ENCODE measurements at places on chromosomes 1 and 21.

DNA sequence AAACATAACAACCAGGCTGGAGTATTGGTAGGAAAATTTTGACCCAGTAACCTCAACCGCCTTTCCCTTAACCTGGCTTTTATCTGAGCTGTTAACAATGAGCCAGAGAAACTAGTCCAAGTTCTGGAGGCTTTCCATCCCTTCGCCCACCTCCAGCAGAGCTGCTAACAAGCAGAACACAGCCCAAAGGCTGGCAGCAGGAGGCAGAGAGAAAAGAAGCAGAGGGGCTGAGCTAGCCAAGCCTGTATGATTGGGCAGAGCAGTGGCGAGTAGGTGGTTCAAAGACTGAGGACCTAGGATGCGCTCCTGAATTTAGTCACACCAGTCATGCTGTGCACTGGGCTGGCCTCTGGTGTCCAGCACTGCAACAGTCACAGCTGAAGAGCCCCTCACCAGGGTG lies 123.0 kb downstream of the TNR start:
- no peak for DNase-seq

DNA sequence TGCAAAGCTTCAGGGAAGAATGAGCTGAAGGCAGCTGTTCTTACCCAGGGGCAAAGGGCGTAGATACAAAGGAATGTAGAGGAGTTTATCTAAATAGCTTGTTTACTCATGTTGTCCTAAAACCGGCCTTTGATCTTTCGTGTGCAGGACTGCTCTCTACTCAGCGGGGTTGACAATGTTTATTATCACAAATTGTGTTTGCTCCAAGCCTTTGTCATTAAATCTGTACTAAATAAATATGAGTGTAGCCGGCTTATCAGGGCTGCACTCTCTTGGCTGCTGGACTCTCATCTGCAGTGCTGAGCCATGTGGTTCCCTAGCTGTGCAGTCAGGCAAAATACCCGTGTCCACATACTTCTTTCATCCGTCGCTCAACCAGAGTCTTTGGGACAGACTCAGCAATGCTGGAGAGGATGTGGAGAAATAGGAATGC lies 199.0 kb downstream of the LBR start:
- no peak for DNase-seq

DNA sequence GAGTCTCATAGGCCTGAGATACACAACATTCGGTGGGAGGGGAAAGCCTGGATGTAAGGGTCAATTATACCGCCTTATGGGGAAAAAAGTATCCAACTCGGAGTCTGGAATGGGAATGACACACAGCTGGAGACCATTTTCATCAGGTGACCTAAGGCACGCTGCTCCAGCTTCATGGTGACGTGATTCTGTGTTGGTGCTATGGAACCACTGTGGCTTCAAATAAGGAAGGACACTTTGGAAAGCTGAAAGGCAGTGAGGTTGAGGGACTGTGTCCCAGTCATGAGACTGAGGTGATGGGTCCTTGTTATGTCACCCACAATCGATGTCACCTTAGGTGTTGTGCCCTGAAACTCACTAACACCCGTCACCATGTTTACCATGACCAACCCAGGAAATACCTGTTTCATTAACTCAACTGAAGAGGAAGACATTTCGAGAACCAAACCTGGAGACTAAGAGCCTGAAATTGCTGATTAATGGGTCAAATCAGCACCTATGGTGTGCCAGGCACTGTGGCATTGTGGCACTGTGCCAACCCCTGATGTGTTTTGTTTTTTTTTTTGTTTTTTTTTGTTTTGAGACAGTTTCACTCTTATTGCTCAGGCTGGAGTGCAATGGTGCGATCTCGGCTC lies 54.5 kb downstream of the IRF2BP2 start:
- no peak for DNase-seq

DNA sequence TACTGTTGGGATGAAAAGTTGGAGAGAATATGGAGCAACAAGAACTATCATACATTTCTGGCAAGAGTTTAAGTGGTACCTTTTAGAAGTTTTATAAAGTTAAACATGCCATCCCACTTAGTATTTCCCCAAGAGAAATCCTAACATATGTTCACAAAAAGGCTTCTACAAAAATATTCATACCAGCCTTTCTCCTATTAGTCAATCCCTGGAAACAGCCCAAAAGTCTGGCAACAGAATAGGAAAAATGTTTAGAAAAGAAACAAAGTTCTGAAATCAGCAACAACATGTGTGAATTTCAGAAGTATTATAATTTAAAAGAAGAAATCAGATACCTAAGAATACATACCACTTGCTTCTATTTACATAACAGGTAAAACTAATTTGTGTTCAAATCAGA lies 271.0 kb downstream of the DSCAM start:
- DNase-seq, result no peak

DNA sequence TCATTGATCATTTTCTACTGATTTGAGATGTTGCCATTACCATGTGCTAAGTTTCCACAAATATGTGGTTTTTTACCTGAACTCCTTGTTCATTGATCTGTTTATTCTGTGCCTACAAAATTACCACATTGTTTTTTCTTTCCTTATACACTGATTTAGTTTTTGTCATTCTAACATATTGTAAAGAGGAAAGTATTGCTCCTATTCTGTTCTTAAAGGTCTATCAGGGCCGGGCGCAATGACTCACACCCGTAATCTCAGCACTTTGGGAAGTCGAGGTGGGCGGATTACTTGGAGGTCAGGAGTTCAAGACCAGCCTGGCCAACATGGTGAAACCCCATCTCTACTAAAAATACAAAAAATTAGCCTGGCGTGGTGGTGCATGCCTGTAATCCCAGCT lies 75.1 kb downstream of the CAMTA1 start:
- DNase-seq, result no peak

DNA sequence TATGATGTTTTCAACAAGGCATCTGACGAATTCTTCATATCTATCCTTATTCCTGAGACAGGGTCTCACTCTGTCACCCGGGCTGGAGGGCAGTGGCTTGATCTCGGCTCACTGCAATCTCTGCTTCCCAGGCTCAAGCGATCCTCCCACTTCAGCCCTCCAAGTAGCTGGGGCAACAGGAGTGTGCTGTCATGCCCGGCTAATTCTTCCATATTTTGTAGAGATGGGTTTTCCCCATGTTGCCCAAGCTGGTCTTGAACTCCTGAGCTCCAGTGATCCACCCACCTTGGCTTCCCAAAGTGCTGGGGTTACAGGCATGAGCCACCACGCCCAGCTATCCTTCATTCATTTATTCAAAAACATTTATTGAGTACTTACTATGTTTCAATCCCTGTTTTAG lies 8.0 kb downstream of the YY1AP1 start:
- no peak for DNase-seq

DNA sequence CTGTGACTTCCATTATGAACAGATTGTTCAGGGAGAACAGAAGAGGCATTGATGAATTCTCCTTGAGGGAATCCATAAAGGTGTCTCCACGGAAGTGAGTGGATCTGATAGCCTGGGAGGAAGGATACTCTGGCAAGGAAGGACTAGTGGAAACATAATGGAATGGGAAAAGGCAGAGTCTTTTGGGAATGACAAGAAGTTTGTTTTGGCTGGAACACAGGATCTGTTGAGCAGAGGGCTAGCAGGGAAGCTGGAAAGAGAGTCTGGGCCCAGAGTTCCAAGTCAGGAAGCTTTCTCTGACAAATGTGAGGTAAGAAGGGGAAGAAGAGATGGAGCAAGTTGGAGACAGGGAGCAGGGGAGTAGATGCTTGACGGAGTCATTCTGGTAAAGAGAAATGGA lies 8.1 kb downstream of the ADAMTS5 start:
- DNase-seq, result no peak

DNA sequence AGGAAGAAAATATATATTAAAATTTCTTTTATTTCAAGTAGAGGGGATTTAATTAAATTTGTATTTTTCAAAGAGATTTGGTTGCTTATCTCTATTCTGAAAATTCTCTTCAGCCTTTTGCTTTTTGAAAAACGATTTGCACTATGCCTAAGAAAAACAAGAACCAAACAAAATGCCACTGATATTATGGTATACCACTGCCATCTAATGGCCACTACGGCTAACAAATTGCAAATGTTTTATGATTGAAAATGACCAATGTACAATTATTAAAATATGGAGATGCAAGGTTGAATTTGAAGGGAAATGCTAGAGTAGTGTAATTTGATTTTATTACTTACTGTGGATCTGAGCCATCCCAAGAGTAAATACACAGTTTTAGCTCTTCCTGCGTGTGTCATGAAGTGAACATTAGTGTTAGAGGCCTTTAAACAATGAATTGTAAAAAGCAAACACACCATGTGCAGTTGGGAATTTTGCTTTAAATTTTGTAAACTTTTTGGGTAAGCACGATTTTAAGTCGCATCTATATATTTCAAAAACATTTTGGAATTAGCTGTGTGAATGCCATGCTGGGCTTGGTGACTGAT lies 137.4 kb upstream of the USP25 start:
- peak; percentile 11 for DNase-seq

DNA sequence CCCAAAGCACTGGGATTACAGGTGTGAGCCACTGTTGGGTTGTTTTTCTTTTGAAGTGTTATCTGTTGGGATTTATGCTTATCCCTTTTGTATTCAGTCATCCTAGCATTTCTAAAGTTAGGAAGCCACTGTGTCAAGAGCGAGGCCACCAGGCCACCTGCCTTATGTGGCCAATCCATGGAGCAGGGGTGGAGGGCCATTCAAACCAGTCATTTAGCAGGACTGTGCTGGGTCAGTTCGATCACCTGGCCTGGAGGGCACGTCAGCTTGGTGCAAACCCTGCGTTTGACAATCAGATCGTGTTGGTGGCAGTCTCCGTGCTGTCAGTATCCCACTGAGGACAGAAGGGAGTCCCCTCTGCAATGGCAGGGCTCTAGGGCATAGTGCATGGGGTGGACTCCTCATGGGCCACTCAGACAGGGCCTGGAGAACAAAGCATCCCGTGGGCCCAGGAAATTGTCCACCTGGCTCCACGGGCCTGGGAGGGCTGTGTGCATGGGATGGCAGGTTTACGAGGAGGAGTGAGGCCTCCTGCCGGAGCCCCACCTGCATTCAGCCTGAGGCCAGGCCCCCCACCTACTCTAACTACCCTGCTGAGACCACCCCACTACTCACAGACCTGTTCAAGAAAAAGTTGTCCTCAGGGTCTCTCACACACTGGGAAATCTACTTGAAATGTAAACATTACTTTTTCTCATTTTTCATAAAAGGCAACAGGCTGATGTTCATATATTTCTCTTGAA lies 242.3 kb downstream of the SDCCAG8 start:
- DNase-seq, result no peak

- no peak for DNase-seq
Measured at GRCh38 chr1:246159279-246160227, 347.5 kb downstream of the SMYD3 start.

DNA sequence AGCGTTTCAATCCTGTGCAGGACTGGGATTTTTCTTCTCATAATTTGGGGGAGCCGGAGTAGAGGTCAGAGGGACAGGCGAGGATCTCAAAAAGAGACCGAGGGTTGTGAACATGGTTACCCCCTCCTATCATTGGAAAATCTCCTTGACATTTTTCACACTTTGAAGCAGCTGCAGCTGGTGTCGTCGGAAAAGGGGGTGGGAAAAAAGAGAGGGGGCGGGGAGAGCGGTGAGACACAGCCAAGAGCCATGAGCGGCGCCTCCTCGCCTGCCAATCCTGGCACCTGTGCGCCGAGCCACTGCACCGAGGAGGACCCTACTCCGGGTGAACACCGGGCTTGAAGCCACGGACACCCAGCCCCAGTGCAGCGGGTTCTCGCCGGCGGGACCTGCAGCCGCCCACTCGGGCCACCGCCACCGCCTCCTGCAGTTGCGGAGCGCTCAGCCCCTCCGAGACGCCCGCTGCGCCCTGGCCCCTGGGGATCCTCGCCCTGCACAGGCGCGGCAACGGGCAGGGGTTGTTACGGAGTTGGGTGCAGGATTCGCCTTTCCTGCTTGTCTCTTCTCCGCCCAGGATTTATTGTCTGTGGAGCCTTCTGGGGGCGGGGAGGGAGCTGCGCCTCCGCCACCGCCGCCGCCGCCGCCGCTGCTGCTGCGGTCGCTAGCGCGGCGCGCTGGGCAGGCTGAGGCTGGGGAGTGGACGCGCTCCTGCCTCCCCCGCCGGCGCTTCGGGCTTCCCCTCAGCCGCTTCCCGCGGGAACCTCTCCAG lies at the start of gene LRRC7:
LRRC7 (plus strand) TSS at position 271 of the 769 bp plus-strand sequence. CDS start 718 bp downstream, outside the sequence.
- peak; percentile 7 for DNase-seq

- no peak for DNase-seq
Measured at GRCh38 chr1:19006000-19006399, 49.5 kb upstream of the IFFO2 start.

GRCh38 chr1:55244476-55245099 lies 29.4 kb upstream of the USP24 start:
- no peak for DNase-seq

- no peak for DNase-seq
Measured at GRCh38 chr1:2310332-2311183, 80.8 kb downstream of the MORN1 start.

- no peak for DNase-seq
Measured at GRCh38 chr1:17118706-17119075, 560 bp downstream of the PADI2 start.

GRCh38 chr1:221344693-221345092 lies 397.2 kb downstream of the DUSP10 start:
- DNase-seq, result no peak

DNA sequence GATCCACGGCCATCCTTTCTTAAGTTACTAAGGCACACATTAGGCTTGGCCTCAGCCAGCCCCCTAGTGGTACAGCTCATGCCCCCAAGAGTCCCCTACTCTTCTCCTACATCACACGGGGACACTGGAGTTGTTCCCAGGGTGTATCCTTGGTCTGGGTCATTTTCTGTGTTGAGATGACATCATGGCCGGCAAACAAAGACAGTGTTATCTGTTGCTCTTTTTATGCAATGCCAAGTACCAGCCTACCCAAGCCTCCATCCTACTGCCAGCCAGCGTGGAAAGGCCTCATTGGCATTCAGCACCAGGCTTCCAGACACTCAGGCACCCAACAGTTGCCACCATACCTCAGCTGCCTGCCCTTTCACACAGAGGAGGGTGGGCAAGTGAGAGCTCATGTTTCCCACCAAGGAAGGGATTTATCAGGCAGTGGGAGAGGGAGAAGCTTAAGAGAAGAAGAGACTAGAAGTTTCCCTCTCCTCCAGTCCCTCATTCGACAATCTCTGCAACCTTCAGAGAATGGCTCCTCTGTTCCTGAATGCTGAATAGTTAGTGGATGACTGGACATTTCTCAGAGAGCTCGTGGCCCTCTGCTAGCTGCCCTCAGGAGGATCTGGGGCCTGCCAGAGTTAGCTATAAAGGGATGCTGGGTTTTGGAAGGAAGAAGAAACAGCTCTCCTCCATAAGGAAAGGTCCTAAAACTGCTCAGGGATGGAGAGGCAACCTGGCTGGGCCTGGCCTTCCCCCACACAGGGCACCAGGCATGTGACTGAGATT lies 17.7 kb downstream of the CBR1 start:
- DNase-seq, result no peak

DNA sequence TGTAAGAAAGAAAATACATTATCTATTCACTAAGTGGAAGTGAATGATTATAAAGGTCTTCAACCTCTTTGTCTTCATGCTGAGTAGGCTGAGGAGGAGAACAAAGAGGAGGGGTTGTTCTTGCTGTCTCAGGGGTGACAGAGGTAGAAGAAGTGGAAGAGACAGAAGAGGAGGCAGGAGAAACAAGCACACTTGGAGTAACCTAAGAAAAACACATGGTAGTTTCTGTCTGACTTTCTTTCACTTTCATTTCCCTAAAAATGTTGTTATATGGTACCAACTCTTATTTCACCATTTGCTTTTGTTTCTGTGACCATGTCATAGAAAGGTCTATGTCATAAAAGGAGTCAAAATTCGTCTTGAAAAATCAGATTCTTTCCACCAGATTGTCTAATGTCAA lies 696.6 kb upstream of the BRINP3 start:
- DNase-seq, result no peak

- DNase-seq, result no peak
Measured at GRCh38 chr1:3790500-3790923, 5.8 kb downstream of the LRRC47 start.
